Adrenal gland (tissue), 19 donors: ENCODE measurements at places on chromosomes 6 and 20.
A peak's percentile ranks its signal among the peaks of the same experiment; 100 is the strongest.

- DNase-seq, result no peak
Observed at GRCh38 chr6:53258076-53258773, 90.5 kb downstream of the ELOVL5 start.

DNA sequence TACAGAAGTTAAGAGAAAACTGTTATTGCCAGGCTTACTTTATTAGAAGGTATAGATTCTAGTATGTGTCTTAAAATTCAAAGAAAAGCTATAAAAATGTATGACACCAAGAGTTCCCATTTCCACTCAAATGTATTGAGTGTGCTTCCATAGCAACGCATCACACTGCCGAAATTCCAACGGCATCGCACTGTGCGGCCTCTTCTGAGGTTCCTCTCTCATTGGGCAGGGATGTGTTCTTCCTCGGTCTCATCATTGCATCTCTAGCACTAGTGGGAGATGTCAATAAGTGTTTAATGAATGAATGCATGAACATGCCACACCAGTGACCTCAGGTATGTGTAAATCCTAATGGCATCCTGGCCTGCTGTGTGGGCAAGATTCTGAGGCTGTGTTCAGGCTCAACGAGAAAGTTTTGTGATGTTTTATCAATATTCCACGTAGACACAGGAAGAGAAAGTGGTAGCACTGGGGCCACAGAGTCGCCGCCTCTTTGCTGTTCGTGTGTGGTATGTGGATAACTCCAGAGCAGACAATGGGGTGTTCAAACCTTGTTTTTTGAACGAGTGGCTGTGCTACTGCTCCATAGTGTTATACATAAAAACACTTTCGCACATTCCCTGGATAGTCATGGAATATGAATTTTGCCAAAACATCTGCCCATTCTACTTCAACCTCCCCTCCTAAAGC, 171.6 kb downstream of the ADGB start:
- DNase-seq, result no peak

GRCh38 chr6:55980627-55981211, 105.3 kb upstream of the BMP5 start:
- peak; percentile 28 for DNase-seq

- no peak for DNase-seq
Observed at GRCh38 chr6:127860723-127861122, 40.1 kb downstream of the THEMIS start.

- no peak for DNase-seq
Observed at GRCh38 chr6:157432892-157433265, 51.9 kb downstream of the ZDHHC14 start.

- no peak for DNase-seq
Observed at GRCh38 chr6:45052325-45052724, 275.8 kb upstream of the RUNX2 start.

DNA sequence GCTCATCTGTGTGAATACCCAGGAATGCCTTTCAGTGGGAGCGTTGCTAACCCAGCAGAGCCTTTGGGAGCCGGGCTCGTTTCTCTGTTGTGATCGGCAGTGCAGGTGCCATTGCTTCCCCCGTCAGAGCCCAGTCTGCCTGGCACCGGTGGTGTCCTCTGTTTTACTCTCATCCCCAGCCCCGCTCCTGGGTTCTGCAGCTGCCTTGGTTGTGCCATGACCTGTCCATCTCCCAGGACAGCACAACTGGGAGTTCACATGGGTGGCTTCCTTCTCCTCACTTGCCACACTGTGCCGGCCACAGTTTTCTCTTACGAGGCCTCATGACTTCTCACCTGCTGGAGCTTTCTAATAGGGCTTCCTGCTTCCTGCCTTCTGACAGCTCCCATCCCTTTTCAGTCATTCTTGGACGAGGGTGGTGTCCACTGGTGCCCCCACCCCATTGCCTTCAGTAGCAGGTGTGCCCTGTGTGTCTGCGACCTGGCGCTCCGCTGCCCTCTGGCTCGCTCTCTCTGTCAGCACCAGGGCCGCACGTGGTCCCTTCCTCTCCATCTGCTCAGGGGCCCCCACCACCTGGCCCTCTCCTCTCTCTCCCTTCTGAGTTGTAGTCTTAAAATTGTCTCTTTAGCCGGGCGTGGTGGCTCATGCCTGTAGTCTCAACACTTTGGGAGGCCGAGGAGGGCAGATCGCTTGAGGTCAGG, 110.9 kb downstream of the RPP40 start:
- no peak for DNase-seq

- DNase-seq, result no peak
Observed at GRCh38 chr6:75546381-75546780, 52.8 kb upstream of the FILIP1 start.

GRCh38 chr6:136192902-136193301, 57.2 kb downstream of the MTFR2 start:
- DNase-seq, result no peak

GRCh38 chr6:158545043-158545966, 14.6 kb upstream of the TMEM181 start:
- DNase-seq, result no peak

- DNase-seq, result peak; percentile 4
Observed at GRCh38 chr6:118325220-118325860, 222.8 kb upstream of the PLN start.

DNA sequence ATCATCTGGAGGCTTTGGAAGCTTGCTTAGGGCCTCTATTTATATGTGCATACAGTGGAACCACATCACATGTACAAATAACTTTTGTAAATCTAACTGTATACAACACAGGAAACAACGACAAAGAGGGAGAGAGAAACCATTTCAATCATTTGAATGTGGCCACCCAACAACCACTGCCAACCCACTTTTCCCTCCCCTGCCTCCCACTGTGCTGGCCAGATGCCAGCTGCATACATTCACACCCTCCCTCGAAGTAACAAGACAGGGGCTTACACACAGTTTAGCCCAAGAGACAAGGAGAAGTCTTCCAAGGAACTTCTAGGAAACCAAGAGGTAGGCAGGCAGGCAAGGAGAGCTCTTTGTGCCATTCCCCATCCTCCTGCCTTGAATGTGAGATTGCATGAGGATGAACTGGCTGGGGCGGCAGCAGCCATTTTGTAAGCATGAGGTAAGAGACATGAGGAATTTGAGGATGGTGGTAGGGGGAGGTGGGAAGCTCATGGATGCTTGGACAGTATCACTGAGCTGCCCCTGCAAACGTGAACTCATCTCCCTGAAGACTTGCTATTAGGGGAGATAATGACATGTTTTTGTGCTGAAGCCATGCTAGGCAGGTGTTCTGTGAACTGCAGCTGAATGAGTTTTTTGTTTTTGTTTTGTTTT, 18.2 kb downstream of the BMP7 start:
- no peak for DNase-seq

DNA sequence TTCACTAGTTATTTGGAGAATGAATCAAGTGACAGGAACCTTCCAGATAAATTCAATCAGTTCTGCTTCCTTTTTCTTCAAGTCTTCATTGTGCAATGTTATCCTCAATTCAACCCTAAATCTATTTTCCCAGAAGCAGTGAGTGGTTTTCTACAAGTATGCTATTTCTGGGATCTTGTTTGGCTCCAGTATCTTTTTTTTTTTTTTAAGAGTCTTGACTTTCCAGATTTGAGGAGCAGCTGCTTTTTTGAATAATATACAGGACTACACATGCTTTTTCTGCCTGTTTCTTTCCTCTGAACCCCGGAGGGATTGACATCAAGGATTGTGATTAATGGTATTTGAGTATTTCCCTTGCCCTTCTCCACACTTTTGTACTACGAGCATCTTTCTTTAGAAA, 339.2 kb upstream of the JAG1 start:
- no peak for DNase-seq

DNA sequence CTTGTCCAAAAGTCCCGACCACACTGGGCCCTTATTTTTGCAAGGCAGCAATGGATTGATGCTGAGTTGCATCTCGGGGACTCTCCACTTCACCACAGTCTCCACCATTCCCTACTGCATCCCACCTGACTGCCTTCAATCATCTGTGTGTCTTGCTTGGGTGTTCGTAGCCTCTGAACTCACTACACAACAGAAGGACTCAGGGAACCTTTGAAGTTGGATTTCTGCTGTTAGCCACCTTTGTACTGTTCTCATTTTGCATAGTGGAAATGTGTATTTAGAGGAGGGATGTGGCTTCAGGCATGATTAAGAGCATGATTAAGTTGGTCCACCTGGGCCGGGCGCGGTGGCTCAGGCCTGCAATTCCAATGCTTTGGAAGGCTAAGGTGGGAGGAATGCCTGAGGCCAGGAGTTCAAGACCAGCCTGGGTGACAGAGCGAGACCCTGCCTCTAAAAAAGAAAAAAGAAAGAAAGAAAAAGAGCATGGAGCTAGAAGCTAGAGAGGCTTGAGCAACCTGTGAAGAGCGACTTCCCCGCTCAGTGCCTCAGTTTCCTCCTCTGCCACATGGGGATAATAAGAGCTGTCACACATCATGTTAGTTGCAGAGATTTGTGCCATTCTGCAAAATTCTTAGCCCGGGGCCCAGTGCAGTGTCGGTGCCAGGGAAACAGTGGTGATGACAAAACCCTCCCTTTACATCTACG, 121.3 kb upstream of the PTPN1 start:
- DNase-seq, result no peak

- no peak for DNase-seq
Observed at GRCh38 chr6:51015394-51015793, 196.7 kb downstream of the TFAP2B start.

DNA sequence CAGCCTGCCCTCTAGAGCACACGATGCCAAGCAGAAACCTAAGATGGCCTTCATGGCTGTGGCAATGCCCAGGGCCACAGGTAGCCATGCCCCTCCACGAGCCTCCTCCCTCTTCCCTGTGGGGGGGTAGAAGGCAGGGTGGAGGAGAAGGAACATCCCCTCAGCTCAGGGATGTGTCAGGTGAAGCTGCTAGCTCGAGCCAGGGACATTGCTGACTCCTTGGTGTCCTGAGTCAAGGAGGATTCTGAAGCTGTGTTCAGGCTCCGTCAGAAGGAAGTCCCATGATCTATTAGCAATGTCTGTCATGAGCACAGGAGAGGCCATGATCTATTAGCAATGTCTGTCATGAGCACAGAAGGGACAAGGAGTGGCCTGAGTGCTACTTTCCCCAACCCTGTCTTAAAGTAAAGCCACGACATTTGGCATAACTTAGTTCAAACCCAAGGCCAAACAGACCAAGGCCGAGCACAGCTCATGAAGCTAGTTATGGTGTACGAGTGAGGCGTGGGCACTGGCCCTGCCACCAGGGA, 87.8 kb downstream of the BMP7 start:
- DNase-seq, result no peak

- DNase-seq, result no peak
Observed at GRCh38 chr6:107629548-107630129, 139.7 kb downstream of the SOBP start.

DNA sequence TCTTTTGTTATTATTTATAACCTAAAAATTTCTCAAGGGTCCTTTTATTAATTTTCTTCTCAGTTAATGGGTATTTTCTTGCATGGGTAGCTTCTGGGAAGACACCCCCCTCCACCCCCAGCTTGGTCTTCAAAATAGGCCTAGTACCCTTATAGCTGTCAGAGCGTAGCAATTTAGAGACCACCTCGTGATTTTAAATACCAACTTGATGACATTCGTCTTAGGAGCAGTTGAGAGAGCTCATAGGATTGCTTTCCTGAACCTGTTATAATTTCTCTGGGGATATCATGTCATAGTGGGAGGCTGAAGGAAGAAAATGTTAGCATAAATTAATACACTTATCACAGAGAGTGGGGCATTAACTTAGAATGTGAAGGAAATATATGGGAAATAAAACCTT, 83.1 kb upstream of the MLIP start:
- no peak for DNase-seq

DNA sequence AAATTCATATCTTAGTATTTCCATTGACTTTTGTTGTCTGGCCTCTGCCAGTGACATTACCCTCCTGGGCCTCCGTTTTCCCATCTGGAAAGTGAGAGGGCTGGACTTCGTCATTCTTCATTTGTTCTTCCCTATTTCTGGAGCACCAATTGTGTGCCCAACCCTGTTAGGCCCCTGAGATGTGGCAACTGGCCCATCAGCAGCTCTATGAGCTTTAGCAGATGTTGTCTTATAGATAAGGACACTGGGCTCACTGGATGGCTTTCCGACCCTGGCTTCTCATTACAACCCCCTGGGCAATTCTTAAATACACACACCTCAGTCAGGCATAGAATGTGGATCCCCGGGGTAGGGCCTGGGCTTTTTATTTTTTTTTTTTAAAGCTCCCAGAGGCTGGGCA, 14.7 kb downstream of the PABPC1L start:
- no peak for DNase-seq

- no peak for DNase-seq
Observed at GRCh38 chr6:14276071-14276470, 158.5 kb downstream of the CD83 start.

GRCh38 chr20:44851545-44851944, 34.0 kb upstream of the YWHAB start:
- DNase-seq, result no peak

- no peak for DNase-seq
Observed at GRCh38 chr6:152130441-152130840, 323.0 kb downstream of the ESR1 start.

DNA sequence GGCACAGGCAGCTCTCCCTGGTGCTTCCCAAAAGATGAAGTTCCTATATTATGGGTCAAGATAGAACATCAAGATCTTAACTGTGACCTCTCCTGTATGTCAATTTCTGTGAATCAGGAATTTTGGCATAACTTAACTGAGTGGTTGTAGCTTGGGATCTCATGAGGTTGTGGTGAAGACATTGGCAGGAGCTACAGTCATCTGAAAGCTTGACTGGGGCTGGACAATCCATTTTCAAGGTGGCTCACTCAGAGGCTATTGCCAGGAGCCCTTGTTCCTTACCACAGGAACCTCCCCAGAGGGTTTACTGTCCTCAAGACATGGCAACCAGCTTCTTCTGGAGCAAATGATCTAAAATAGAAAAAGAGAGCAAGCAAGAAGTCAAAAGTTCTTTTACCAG, 252.2 kb downstream of the ADGB start:
- DNase-seq, result no peak

DNA sequence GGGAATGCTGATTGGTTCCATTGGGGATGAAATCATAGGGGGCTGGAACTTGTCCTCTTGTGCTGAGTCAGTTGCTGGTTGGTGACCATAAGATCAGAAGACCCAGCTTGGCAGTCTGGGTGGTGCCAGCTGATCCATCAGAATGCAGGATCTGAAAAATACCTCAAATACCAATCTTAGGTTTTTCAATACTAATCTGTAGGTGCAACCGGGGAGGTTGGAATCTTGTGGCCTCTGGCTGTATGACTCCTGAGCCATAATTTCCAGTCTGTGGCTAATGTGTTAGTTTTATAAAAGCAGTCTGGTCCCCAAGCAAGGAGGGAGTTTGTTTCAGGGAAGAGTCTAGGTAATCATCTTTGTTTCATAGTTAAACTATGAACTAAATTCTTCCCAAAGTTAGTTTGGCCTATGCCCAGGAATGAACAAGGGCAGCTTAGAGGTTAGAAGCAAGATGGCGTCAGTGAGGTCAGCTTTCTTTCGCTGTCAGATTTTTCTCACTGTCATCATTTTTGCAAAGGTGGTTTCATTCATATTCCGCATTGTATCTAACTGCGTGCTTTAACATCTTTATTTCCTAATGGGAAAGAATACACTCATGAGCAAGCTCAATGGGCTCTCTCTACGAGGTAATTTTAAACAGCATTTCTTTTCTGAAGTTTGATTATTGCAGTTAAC, 2.0 kb downstream of the ARMH2 start:
- DNase-seq, result no peak

GRCh38 chr6:153301602-153302001, 170.5 kb upstream of the RGS17 start:
- no peak for DNase-seq

- peak; percentile 79 for DNase-seq
Observed at GRCh38 chr6:138107078-138107751, at the start of gene PERP. Gene PERP, minus strand, starts transcription at chr6:138107419. Its CDS starts 79 bp downstream, at chr6:138107340.
